ENCODE measurements at places on chromosomes 7 and 10. TPM values are rescaled to one million over a fixed set of nuclear protein-coding genes. Genes with fewer than 3 reads are reported as not detected.

The SPAG6 gene
- under 0.01 TPM for total RNA-seq

The LRIT1 gene
- not detected for total RNA-seq

The LIPK gene
- total RNA-seq, result not detected

The FAM107B gene
- total RNA-seq, result 21.5 TPM

The ANKRD30A gene
- total RNA-seq, result not detected

The COA1 gene
- 50.0 TPM for total RNA-seq

The ADAMTS14 gene
- total RNA-seq, result 4.2 TPM

The ACHE gene
- under 0.01 TPM for total RNA-seq

The UCMA gene
- total RNA-seq, result not detected

The INTS1 gene
- total RNA-seq, result 45.1 TPM

The SLC29A4 gene
- total RNA-seq, result 1.3 TPM

The FAM13C gene
- total RNA-seq, result 3.9 TPM

The NRG3 gene
- total RNA-seq, result under 0.01 TPM

The IGFBP1 gene
- total RNA-seq, result 1.2 TPM

The C10orf67 gene
- 0.19 TPM for total RNA-seq

The MRLN gene
- total RNA-seq, result not detected

The C10orf105 gene
- not detected for total RNA-seq

The CFAP43 gene
- total RNA-seq, result under 0.01 TPM

The GBX1 gene
- not detected for total RNA-seq

The TAS2R41 gene
- not detected for total RNA-seq
